Cardiac muscle cell (in vitro differentiated cells and primary cell): ENCODE measurements at places on chromosomes 3 and 15. TPM values are rescaled to one million over a fixed set of nuclear protein-coding genes. Genes with fewer than 3 reads are reported as not detected.

GRCh38 chr3:67384760-67385397 lies 269.5 kb downstream of the SUCLG2 start:
- H3K27me3 ChIP-seq: no peaks in the 10 kb centered on the region
- no peak overlapping the region for H3K4me3 ChIP-seq
- H3K27ac ChIP-seq: no peak overlapping the region
- peak; percentile 72 for DNase-seq
- H3K36me3 ChIP-seq: no peaks in the 10 kb centered on the region

DNA sequence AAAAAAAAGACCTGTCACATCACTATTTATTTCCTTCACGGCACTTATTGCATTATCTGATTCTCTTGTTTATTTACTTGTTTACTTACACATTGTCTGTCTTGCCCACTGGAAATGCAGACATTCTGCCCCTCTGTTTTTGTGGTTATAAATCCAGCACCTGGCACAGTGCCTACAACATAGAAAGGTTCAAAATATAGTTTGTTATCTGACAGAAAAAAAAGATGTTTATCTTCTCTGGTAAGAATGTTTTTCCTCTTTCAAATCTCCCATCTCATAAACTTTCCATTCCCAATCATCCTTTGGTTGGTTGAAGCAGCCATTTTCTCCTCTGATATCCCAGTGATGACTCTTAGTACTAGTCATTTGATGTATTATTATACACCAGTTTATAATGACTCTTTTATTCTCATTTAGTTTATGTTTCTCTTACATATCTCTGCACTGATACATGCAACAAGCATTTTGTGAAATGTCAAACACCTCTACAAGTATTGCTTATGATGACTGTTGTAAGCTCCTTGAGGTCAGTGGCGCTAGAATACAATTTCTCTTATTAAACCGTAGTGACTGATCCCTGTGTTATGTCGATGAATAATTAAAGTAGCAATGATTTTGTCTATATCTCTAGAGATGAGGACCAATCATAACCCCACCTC lies 398.4 kb upstream of the TBL1XR1 start:
- no peak for DNase-seq
- H3K4me3 ChIP-seq: no peak overlapping the region
- no peaks in the 10 kb centered on the region for H3K36me3 ChIP-seq
- no peaks in the 10 kb centered on the region for H3K27me3 ChIP-seq

- peak; percentile 82 for DNase-seq
- H3K4me1 ChIP-seq: peaks cover 46% of the 10 kb centered on the region
- H3K27ac ChIP-seq: peak overlapping the region; percentile 72
- H3K27me3 ChIP-seq: peaks cover 6% of the 10 kb centered on the region
These were observed 2.5 kb upstream of the PLCB2 start for GRCh38 chr15:40310001-40310959.

The BCHE gene
- total RNA-seq: 6.3 and 11.1 TPM in 2 replicates

- H3K4me1 ChIP-seq: peaks cover 11% of the 10 kb centered on the region
- H3K27me3 ChIP-seq: peaks cover 100% of the 10 kb centered on the region
- DNase-seq: peak; percentile 71
- no peaks in the 10 kb centered on the region for H3K36me3 ChIP-seq
- H3K4me3 ChIP-seq: peak within 1 kb of the TSS; percentile 33
These were observed at the start of the genes FOXL2 and FOXL2NB for GRCh38 chr3:138946663-138947494. TSS of gene FOXL2 (minus strand) at chr3:138947137. CDS start at chr3:138946722, 415 bp downstream. TSS of gene FOXL2NB (plus strand) at chr3:138947217. CDS start at chr3:138947365, 148 bp downstream.
